ENCODE measurements at places on chromosomes 3 and 15.

DNA sequence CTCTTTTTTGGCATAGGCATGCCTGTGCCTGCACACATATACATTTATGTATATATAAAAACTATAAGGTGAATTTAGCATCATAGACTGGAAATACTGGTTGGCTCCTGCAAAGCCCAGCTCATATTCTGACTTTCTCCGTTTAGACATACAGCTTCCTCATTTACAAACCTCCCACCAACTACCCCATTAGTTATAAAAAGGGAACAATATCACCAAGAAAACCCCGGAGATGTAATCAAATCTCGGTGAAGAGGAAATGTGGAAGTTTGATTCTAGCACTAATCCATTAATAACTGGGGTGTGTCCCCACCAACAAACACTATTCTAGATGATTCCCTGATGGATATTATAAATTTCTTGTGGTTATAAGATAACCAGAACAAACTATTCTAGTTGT is 517.7 kb upstream of the TBL1XR1 start:
- DNase-seq, result no peak

GRCh38 chr15:68353421-68354135 is 76.0 kb downstream of the FEM1B start:
- no peak for DNase-seq

DNA sequence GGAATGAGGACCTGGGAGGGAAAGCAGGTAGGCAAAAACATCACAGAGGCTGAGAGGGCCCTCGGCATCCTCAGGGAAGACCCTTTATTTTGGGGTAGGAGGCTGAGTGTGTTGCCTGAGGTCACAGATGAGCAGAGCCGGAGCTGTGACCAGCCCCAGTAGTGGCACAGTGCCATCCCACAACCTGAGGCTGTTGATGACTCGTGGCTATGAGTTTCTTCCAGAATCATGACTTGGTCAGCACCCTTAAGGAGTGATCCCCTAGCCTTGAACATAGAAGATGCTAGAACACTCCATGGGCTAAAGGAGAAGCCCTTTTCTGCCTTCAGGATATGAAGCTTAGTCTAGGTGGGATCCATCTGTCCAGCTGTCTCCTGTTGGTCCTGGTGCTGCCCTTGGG is 19.5 kb upstream of the CXCR6 start:
- no peak for DNase-seq

DNA sequence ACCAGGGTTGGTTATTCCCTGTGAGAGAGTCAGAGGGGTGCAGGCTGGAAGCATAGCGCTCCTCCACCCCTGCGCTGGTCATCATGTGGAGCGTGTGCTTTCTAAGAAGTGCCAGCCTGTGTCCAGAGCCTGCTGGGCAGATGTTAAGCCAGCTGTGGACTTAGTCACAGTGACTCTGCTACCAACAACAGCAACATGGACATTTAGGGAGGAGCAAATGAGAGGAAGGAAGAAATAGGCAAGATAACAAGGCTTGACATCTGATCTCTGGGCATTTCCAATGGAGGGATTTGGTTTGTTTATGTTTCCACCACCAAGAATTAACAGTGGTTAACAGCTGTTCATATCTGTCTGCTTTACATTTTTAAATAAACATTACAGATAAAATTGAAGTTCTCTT is 36.4 kb upstream of the MYZAP start:
- DNase-seq, result no peak

DNA sequence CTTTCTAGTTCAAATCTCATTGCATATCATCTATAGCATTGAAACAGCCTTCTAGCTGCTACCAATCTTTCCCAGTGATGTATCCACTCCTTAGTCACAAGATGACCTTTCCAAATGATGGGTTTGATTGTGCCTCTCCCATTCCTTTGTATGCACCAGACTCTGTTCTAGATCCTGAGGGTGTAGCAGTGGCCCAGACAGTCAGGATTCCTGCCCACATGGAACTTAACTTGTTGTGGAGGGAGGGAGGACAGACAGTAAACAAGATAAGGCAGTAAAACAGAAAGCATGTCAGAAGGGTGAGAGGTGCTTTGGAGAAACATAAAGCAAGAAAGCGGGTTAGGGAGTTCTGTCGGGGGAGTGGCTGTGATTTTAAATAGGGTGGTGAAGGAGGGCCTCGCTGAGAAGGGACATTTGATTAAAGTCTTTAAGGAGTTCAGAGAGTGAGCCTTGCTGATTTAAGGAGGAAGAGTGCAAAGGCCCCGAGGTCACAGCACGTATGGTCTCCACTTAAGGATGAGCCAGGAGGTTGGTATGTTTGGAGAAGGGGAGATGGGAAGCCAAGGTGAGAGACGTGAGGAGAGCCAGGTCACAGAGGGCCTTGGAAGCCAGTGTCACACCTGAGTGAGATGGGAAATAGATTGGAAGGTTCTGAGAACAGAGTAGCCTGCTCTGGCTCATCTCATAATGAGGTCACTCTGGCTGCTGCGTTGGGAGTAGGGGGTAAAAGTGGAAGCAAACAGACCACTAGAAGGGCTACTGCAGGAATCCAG is 38.3 kb downstream of the FAM43A start:
- DNase-seq, result no peak

- no peak for DNase-seq
Measured at GRCh38 chr3:133949438-133949837, 53.8 kb upstream of the RAB6B start.

- no peak for DNase-seq
Measured at GRCh38 chr3:56815589-56815988, 13.8 kb upstream of the ARHGEF3 start.

DNA sequence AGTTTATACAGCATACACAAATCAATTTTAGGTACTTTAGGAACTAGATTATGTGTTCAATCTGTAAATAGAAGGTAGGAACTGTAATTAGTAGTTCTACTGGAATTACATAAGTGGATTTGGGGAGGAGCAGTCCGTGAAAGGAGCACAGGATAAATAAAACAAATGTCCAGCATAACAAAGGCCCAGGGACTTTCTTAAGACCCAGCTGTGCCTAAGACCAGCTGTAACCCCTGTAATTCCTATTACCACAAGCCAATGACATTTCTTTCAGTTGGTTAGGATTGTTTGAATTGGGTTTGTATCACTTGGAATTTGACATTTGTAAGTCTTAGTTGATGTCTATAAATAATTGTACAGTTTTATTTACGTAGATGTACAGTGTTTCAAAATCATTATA is 4.8 kb upstream of the ZBTB20 start:
- no peak for DNase-seq

GRCh38 chr3:188234132-188234531 is 80.2 kb downstream of the LPP start:
- DNase-seq, result no peak

DNA sequence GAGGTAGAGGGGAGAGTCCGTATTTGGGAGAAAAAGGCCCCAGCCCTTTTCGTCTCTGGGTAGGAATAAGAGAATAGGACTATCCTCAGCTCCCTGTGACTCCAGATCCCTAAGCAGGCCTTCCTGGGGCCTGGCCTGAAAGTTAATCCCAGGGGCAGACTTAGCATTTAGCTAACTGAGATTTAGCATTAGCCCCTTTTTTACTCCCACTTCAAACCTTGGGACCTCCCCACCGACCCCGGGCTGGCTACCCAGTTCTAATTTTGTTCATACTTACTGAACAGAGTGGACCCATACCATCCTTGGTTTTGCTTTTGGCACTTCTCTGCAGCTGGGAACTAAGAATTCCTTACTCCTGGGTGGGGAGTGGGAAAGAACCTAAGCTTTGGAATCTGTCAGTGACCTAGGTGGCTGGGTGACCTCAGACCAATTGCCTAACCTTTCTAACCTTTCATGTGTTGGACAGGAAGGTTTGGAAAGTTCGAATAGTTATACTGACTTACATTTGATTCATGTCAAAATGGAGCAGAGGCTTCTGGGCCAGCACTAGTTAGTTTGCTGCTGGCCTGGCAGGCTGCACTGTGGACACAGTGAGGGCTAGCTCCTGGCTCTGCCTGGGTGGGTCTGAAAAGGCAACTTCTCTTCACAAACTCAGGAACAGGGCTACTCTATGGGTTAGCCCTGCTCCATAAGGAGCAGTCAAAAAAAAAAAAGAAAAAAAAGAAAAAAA is 11.6 kb downstream of the TTC21A start:
- DNase-seq, result no peak

- no peak for DNase-seq
Measured at GRCh38 chr15:89015412-89016097, 72.7 kb upstream of the ABHD2 start.

- no peak for DNase-seq
Measured at GRCh38 chr3:194849166-194849875, 163.6 kb downstream of the FAM43A start.

DNA sequence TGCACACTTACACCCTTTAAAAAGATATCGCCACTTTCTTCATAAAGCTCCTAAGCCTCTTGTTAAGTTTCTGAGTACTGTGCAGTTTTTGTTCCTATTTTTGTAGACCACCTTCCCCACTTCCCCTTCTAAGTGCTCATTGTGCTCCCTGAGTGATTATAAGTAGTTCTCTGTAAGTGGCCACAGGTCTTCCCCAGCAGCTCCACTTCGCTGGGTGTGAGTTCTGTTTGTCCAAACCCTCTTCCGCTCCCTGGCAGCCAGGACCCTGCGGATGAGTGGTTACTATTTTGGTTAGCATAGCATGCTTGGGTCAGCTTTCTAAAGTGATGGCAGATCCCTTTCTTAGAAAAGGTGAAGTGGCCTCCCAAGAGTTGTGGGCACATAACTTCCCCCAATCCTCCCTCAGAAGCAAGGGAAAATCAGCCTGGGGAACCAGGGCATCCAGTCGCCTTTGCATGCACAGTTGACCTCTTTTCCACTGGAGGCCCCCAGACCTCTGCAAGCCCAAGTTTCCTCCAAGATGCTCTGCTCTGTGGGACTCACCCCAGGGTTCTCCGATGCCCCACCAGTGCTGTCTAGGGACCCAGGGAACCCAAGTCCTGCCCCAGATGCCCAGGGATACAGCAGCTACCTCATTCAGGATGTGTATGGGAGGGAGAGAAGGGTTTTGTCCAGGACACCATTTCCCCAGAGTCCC is 69.6 kb downstream of the ATP10A start:
- no peak for DNase-seq

- DNase-seq, result no peak
Measured at GRCh38 chr3:102141096-102141927, 292.0 kb downstream of the NFKBIZ start.

DNA sequence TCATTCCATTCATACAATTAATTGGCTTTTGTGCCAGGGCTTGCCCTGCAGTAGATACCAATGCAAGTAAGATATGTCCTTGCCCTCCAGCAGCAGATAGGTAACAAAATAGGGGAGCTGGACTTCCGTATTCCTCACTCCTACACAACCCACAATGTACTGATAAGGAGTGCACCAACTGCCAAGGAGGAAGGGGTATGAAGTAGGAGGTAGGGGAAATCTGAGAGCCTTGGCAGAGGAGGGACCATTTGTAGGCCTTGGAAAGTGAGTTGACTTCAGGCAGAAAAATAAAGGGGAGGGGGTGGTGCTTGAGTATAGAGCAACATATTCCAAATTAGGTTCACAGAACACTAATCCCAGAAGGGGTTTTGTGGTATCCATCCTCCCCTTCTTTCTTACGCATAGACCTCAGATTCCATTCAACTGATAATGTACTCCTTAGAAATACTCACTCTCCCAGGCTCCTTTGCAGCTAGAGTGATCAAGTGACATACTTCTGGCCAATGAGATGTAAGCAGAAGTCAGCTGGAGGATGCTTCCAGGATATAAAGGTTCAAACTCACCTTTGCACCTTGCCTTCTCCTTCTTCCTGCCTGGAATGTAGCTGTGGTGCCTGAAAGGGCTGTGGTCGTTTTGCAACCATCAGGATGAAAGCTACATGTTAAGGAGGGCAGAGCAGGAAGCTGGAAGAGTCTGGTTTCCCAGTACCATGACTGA is 127.1 kb upstream of the SMAD3 start:
- DNase-seq, result no peak

- DNase-seq, result no peak
Measured at GRCh38 chr15:63950911-63951481, 95.3 kb downstream of the DAPK2 start.

DNA sequence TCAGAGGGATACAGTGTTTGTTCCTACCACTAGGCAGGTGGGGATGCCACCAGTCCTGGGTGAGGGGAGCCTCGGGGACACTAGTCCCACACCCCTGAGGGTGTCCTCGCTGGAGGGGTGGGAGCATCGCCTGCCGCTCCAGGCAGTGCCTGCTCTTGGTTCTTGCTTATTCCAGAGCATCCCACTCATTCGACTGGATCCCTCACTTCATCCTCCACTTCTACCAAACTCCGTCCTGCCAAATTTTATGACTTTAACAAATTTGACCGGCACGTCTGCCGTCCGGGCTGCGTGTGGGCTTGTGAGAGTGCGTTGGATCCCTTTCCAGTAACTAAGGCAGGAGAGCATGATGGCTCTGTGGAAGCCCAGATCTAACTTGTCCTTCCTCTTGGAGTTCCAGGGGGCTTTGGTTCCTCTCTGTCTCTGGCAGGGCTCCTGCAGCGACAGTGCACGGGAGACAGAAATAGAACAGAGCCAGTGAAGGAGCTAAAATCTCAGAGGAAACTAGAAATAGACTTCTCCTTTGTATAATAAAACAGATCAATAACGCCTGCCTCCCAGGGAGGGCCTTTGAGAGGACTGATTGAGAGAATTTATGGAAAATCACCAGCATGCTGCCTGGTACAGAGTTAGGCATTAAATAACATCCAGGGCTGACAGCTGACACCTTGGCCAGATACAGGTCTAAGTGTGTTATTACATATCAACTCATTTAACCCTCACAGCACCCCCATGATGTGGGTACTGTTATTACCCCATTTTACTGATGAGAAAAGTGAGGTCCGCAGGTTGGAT is 34.5 kb downstream of the MGLL start:
- no peak for DNase-seq

DNA sequence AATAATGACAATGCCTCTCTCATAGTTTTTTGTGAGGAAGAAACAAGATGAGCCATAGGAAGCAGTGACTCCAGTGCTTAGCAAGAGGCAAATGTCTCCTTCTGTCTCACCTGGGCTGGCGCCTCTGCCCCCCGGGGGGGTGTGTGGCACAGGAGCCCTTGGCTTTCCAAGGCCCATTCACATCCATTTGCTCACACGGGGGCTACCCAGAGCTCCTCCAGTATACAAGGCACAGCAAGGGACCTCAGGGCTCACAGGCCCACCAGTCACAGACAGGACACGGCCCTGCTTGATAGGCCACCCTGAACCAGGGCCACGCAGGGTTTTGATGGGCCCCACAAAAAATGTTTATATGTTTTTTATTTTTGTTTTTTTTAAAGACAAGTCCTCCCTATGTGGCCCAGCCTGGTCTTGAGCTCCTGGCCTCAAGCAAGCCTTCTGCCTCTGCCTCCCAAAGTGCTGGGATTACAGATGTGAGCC is 21.9 kb upstream of the EHD4 start:
- DNase-seq, result no peak

DNA sequence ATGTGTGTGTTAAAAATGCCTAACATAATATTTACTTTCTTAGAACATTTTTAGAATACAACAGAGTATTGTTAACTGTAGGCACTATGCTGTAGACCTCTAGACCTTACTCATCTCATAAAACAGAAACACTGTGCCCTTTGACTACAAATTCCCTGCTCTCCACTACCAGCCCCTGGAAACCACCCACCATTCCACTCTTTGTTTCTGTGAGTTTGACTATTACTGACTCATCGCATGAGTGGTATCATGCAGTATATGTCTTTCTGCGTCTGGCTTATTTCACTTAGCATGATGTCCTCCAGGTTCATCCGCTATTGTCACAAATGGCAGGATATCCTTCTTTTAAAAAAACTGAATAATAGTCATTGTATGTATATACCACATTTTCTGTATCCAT is 216.7 kb upstream of the CFAP20DC start:
- no peak for DNase-seq

GRCh38 chr3:126997455-126998038 is 14.6 kb downstream of the PLXNA1 start:
- DNase-seq, result no peak

All from ovary (tissue), 10 donors.